ENCODE measurements at places on chromosomes 4 and X. TPM values are rescaled to one million over a fixed set of nuclear protein-coding genes. Genes with fewer than 3 reads are reported as not detected.

The DDIT4L gene
- 0.21 TPM for total RNA-seq

The BEX2 gene
- 3.5 TPM for total RNA-seq

The OR13H1 gene
- not detected for total RNA-seq

The MAGEB10 gene
- total RNA-seq: not detected

The CDKL2 gene
- total RNA-seq: 1.5 TPM

- DNase-seq: no peak
Measured at GRCh38 chr4:110625576-110626257, 2.8 kb upstream of the PITX2 start.

DNA sequence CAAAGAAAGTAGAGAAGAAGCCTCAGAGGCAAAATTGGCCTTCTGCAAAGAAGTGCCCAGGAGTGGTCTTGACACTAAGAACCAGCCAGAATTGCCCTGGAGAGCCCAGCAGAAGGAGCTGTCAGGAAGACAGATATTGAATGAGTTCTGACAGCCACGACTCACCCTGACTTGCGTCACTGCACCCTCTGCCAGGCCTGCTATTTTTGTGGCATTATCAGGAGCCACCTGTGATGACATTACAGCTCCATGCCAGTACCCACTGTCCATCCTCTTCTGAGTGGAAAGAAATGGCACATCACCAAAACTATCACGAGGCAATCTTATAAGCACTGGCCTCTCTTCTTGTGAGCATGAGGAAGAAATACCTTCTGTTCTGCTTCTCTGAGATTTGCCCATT is 67.7 kb downstream of the SMIM20 start:
- DNase-seq: no peak

DNA sequence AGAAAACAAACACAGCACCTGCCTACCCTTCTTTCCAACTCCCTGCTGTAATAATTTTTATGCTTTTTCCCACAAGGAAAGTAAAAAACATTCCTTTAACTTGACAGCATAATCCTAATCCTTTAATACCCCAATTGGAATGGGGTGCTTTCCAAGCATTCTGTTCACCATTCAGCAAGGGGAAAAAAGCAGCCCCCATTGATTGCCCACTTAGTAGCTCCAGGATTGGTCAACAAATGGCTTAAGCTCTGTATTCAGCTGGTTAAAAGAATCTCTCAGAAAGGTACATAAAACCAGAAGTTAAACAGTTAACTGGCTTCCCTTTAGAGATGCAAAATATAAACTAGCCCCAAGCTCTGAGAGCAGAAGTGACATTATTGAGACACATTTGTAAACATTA is 194.8 kb upstream of the ATOH1 start:
- DNase-seq: no peak

DNA sequence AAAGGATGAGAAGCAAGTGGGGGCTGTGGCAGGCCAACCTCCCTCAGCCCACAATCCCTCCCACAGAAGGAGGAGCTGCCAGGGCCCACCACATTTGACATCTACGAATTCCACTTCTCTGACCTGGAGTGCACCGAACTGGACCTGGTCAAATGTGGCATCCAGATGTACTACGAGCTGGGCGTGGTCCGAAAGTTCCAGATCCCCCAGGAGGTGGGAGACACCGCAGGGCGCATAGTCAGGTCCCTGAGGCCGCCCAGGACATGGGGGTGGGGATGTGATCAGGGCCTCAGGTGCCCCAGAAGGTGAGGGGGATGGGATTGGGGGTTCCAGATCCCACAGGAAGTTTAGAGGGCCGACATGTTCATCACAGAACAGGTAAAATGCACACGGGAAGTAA is 13.7 kb downstream of the ATP5ME start:
- no peak for DNase-seq

DNA sequence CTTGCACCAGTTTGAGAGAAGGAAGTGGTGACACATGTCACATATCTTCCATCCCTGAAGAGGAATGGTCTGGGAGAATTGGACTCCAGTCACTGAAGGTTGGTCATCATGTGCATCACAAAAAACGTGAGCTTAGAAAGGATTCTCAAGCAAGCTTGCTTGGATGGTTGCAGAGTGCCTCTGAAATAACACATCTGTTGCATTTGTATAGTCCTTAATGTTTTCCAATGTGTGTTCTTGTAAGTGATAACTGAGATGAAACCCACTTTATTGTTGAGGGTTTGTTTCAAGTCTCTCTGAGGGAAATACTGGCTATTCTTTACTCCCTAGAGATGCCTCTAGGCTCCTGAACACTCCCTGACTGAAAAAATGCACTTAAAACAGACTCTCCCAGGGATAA is 184.5 kb upstream of the MBNL3 start:
- DNase-seq: no peak

DNA sequence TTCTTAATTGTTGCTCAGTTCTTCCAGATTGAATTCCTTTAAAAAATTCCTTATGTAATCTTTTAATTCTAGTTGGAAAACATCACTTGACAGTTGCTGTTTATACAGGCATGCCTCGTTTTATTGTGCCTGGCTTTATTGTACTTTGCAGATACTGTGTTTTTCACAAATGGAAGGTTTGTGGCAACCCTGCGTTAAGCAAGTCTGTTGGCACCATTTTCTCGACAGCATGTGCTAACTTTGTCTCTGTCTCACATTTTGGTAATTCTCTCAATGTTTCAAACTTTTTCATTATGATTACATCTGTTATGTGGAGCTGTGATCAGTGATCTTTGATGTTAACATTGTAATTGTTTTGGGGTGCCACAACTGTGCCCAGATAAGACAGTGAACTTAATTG is 33.4 kb downstream of the ZCCHC12 start:
- no peak for DNase-seq

DNA sequence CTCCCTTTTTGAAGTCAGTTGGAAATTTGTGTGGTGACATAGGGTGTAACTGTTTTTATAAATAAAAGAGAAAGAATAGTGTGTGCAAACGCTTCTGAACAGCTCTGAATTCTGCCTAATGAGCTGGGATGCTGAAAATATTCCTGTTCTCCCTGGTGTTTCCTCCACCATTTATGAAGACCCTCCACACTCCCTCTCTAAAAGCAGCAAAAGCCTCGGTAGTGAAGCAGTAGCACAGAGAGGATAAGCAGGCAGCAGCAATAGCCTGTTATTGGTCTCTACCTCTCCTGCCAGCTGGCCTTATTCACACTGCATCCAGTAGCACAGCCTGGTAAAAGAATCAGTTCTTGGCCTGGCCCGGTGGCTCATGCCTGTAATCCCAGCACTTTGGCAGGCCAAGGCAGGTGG is 406.1 kb downstream of the IQCM start:
- no peak for DNase-seq

DNA sequence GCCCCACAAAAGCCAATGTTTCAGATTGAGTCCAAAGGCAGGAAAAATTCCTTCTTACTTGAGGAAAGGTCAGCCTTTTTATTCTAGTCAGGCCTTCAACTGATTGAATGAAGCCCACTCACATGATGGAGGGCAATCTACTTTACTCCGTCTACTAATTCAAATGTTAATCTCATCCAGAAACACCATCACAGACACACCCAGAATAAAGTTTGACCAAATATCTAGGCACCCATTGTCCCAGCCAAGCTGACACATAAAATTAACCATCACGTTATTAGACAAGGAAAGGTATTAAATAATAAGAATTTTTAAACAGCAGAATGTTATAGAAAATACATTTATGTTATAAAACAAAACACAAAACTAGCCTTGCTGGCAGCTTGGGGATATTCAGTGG is 32.9 kb upstream of the SMIM10L2A start:
- no peak for DNase-seq

GRCh38 chr4:140427919-140428471 is 547 bp upstream of the CLGN start:
- no peak for DNase-seq

DNA sequence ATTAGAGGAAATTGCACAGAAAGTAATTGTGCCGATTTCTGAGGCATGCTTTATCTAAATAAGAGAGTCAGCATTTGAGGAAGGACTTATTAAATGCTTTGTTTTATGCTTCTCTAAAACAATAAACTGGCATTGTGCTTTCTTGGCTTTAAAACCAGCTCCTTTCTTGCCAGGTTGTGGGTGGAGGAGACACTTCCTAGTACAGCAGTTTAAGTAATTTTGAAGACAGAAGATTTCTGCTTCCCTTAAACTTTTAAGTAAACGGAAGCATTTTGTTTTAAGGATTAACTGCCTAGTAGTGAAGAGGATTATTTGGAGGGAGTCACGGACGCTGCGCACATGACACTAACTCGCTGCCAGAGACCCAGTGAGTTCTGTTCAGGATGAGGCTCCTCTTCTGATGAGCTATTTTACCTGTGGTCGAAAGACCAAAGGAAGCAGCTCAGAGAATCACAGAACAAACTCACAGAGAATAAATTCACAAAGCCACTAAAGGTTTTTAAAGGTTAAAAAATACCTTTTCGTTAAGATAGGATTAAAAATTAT is 169.5 kb downstream of the TLL1 start:
- DNase-seq: no peak
